ENCODE measurements at places on chromosomes 16 and 17. TPM values are rescaled to one million over a fixed set of nuclear protein-coding genes. Genes with fewer than 3 reads are reported as not detected.

- no peak for DNase-seq
Measured at GRCh38 chr17:53462393-53462811, 360.3 kb upstream of the KIF2B start.

PIRT gene
- not detected for total RNA-seq

DNA sequence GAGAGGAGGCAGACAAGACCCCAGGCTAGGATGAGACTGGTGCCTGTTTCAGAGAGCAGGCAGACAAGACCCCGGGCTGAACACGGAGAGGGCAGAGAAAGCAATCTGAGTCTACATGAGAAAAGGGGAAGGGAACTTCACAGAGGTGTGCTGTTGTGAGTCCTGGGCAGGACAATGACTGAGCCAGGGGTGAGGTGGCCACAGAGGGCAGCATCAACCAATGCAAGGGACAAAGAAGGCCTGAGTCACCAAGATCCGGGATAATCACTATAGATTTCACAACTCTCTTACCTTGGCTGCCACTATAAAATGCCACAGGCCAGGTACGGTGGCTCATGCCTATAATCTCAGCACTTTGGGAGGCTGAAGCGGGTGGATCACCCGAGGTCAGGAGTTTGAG is 89.0 kb downstream of the SLC39A11 start:
- no peak for DNase-seq

GALR2 gene
- total RNA-seq = not detected

GRCh38 chr16:46830417-46830901 is 521 bp downstream of the C16orf87 start:
- peak; percentile 85 for DNase-seq
